ENCODE measurements at places on chromosomes 1 and 21.
A peak's percentile ranks its signal among the peaks of the same experiment; 100 is the strongest.

DNA sequence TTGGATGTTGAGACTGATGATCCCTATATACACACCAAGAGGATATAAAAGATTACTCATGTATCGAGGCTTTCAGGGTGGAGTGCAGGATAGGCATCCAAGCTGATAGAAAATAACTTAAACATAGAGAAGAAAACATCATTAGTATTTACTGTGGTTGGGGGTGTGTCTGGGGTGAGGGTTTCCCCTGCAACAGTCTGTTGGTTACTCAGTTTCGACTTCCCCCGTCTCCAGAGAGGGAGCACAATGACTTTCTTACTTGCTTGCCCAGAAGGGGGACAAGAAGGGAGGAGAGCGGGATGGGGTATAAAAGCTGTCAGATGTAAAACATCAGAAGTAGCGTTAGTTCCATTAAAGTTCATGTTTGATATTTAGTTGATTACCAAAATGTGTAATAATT lies 717.4 kb upstream of the ZP4 start:
- no peak for DNase-seq

GRCh38 chr21:44967082-44968047 lies 27.5 kb downstream of the SLX9 start:
- no peak for DNase-seq

- DNase-seq = no peak
Measured at GRCh38 chr1:66464351-66464750, 69.6 kb upstream of the SGIP1 start.

- no peak for DNase-seq
Measured at GRCh38 chr1:90621986-90622385, 95.1 kb downstream of the BARHL2 start.

- no peak for DNase-seq
Measured at GRCh38 chr1:97164276-97164639, 442.7 kb downstream of the PTBP2 start.

GRCh38 chr1:160486453-160486852 lies 36.6 kb downstream of the SLAMF6 start:
- no peak for DNase-seq

- no peak for DNase-seq
Measured at GRCh38 chr1:6906783-6907182, 121.5 kb downstream of the CAMTA1 start.

GRCh38 chr1:71831646-71832045 lies 450.7 kb downstream of the NEGR1 start:
- no peak for DNase-seq

DNA sequence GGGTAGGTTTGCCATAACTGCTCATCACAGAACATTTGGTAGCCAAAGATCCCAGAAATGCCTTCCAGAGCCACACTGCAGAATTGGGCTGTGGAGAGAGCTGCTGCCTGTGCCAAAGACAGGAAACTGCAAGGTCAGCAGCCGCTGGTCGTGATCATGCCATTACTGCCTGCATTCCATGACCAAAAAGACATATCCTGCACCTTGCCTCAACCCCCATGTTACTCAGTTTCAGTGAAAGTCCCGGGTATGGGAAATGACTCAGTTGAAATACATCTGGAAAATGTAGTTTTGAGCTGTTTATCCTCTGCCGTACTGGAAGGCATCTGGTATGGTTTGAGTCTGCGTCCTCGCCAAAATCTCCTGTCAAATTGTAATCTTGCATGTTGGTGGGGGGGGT lies 161.7 kb downstream of the FCRL5 start:
- peak; percentile 91 for DNase-seq

DNA sequence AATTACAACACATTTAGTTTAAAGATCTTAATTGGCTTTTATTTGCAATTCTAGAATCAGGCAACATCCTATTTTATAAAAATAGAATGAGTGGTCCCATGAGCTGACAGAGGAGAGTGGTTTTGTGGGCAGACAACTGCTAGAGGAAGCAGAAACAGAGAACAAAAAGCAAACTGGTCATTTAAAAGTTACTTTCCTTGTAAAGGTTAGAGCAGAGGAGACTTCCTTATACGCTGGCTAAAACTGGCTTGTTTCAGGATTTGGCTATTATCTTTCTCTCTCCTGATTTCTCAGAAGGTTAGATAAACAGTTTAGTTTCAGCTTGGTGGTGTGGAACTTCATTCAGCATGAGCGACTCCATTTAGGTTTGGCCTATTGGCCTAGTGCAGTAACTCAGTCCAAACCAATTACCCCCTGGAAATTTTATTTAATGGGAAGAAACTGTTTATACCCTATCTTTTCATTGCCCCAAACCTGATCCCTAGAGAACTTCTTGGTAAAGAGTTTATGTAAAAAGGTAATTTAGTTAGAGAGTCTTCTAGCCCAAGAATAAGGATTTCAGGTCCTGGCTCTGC lies 32.2 kb upstream of the IL20 start:
- no peak for DNase-seq

DNA sequence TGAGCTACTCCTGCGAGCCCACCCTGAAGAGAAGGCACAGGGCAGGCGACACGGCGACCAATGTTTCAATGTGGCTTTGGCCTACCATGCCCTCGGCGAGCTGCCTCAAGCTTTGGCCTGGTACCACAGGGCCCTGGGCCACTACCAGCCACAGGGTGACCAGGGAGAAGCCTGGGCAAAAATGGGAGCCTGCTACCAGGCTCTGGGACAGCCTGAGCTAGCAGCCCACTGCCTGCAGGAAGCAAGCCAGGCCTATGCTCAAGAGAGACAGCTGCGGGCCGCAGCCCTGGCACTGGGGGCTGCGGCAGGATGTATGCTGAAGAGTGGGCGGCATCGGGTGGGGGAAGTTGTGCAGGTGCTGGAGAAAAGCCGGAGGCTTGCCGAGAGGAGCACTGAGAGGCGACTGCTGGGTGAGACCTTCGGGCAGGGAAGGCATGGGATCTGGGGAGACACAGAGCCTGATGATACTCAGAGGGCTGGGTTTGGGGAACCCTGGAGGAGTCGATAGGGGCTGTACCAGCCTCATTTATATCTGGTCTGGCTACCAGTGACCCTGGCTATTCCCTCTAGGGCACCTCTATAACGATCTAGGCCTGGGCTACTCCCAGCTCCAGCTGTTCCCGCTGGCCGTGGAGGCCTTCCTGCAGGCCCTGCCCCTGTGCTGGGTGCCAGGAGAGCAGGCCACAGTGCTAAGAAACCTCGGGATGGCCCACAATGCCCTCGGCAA lies 2.3 kb downstream of the TTC24 start:
- DNase-seq = no peak

DNA sequence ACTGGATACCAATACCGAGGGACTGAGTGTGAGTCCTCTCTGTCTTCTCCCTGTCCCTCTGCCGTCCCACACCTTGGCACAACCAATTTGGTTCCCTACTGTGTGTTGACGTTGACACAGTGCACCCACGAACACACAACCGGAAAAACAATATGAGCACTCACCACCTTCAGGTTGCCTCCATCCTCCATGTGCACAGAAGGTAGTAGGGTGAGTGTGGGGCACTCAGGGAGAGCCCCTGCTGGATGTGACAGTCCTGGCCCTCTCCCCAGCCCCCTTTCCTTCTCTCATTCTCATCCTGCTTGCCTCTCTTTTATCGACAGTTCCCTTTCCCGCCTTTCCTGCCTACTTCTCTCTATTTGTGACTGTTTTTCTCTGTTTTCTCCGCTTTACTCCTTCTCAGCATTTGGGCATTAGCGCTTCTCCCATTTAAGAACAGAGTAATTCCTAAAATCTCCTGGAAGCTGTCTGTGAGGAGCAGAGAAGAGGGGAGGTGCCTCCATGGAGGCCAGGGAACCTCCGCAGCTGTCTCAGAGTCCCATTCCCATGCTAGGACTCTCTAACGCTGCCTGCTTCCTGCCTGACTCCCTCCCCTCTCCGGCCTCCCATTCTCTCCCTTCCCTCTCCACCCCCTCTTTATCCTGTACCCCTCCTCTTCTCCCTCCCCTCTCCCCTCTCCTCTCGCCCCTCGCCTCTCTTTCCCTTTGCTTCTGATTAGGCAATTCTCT lies 16.4 kb downstream of the CADM3 start:
- no peak for DNase-seq

- no peak for DNase-seq
Measured at GRCh38 chr1:54973205-54973921, 7.1 kb upstream of the TMEM61 start.

GRCh38 chr21:33238146-33238545 lies 8.4 kb downstream of the IFNAR2 start:
- no peak for DNase-seq

- DNase-seq = no peak
Measured at GRCh38 chr1:1037366-1038327, 17.7 kb downstream of the AGRN start.

DNA sequence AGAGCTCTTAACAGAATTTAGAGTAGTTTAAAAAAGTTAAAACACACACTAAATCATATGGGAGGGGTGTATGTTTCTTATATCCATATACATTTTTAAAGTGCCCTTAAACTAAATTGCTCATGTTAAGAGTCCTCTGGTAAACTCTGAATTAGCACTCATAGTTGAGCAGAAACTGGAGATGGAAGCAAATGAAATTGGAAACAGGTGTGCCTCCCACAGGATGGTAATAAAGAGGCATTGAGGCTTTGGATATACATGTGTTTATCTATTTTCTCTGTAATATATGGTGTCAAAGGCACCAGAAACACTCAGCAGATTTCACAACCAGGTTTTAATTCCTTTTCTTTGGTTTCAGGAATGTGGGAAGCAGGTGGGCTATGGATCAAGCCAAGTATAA lies 188.6 kb downstream of the HS2ST1 start:
- DNase-seq = no peak

DNA sequence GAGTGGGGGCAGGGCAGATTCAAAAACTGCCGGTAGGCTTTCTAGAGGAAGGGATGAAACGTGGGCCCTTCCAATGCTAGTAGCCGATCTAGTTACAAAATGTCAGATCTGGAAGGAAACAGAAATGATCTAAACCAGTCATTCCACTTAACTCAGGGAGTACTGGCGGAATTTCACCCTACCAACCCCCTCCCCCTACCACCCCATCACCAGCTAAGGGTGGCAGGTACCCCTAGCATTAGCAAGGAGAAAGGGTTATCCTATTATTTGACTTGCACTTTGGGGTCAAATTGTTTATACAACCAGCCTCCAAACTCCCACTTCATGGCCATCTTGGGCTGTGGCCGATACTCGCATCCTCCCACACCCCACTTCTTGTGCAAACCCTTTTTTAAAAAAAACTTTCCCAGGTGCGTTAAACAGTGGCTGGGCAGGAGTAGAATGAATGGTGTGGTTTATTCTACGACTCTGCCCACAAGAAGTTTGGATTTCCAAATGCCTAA lies 644 bp upstream of the MRPL24 start:
- DNase-seq = no peak

DNA sequence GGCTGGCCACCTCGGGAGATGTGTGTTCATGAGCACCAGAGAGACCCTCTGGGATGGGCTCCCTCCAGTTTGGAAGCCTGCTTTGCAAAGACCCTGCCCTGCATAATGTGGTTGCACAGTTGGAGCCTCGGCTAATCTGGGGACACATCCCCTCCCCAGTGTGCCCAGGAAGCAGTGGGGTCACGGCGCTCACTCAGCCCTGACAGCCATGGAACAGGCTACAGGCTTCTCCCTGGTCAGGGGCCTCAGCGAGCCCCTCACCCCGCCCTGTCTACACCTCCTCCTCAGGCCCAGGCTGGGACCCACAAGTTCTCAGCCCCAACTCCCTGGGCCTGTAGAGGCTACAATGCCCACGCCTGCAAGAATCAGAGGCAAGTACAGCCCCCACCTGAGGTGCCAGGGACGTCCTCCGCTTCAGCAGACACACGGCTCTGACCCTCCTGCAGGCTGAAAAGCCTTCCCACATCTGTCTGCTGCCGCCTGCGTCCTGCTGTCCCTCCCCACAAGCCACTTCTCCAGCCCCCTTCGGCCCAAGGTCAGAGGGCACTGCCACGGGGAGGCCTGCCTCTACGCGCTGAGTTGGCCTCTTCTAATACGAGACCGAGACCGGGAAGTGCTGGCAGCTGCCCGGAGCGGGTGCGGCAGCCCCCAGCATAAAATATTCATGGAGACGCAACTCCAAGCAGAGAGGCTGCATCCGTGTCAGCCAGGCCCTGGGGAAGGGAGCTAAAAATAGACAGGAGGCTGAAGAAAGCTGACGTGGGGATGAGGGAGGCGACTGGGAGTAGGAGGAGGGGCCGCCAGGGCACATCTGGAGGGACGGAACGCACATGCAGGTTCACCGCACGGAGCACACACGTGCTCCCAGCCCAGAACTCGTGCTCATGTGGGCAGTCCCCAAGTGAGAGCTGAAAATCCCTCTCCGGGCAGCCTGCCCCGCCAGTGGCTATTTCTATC lies 15.2 kb upstream of the GPR153 start:
- no peak for DNase-seq

DNA sequence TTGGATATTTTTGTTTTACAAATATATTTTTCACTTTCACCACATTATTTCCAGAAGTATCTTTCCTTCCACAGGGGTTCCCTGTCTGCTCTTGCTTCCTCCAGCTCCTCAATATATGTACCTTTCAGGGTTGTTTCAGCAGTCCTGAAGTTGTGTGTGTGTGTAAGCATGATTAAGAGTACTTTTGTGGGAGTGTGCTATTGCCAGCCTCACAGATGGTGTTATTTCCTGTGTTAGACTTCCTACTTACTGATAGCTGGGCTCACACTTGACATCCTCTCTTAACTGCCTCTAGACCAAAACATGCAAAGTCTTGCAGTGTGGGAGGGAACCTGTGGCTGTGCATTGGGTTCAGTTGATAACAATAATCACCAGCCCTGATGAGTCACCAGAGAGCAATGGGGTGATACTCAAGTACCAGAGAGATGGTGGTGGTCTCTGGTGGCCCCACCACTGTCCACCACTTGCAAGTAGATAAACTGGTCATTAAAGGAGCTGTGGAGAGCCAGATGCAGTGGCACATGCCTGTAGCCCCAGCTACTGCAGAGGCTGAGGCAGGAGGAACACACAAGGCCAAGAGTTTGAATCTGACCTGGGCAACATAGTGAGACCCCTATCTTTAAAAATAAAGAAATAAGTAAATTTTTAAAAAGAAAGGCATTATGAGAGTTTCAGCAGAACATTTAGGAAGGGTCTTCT lies 126.7 kb downstream of the NR5A2 start:
- no peak for DNase-seq

- no peak for DNase-seq
Measured at GRCh38 chr1:67336157-67336556, 28.5 kb downstream of the IL12RB2 start.

DNA sequence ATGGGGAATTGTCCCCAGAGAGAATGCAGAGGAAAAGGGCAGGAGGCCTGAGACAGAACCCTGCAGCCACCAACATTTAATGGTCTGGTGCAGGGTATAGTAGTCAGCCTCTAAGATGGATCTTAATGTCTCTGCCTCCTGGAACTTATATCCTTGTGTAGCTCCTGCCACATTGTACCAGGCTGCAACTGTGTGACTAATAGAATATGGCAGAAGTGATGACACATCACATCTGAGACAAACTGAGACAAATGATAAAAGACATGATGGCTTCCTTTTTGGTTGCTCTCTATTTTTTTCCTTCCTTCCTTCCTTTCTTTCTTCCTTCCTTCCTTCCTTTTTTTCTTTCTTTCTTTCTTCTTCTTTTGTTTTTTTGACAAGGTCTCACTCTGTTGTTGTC lies 37.1 kb upstream of the CYP4B1 start:
- no peak for DNase-seq

DNA sequence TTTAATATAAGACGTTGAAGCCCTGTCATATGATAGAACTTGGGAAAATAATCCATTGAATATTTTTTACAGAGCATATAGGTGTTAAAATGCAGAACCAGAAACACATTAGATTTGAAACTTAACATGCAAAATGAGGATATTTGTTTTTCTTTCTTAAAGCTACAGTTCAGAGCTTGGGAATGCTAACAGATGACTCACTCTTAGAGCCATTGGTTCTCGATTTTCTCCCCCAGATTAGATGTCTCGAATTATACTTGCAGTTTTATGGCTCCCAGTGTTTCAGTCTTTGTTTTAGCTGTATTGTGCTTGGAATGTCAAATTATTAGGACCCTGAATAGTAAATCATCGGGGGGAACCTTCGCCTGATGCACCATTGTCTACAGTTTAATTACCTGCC lies 575.7 kb upstream of the ZP4 start:
- no peak for DNase-seq

Measured in HS-5 (cell line).